Effector CD8-positive, alpha-beta T cell (primary cell): ENCODE measurements at places on chromosomes 5 and 9.

GRCh38 chr5:35263266-35263877 is 33.1 kb upstream of the PRLR start:
- no peak for DNase-seq

DNA sequence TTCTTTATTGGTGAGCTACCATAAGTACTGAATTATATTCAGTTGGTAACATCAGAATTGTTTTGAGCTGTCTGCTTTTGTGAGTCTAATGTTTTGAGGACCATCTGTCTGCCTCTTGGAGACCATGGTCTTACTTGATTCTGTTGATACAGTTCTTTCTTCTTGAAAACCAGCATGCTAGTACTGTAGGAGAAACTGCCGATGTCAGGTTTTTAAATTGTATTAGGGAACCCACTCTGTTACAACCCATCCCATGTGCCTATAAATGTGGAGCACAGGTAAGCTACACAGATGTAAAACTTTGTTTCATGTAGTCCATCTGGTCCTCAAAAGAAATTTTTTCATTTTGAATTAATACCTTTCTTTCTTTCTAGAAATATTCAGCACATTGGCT is 103.4 kb upstream of the DMRTA1 start:
- no peak for DNase-seq

GRCh38 chr9:16532681-16533450 is 337.6 kb downstream of the BNC2 start:
- no peak for DNase-seq

DNA sequence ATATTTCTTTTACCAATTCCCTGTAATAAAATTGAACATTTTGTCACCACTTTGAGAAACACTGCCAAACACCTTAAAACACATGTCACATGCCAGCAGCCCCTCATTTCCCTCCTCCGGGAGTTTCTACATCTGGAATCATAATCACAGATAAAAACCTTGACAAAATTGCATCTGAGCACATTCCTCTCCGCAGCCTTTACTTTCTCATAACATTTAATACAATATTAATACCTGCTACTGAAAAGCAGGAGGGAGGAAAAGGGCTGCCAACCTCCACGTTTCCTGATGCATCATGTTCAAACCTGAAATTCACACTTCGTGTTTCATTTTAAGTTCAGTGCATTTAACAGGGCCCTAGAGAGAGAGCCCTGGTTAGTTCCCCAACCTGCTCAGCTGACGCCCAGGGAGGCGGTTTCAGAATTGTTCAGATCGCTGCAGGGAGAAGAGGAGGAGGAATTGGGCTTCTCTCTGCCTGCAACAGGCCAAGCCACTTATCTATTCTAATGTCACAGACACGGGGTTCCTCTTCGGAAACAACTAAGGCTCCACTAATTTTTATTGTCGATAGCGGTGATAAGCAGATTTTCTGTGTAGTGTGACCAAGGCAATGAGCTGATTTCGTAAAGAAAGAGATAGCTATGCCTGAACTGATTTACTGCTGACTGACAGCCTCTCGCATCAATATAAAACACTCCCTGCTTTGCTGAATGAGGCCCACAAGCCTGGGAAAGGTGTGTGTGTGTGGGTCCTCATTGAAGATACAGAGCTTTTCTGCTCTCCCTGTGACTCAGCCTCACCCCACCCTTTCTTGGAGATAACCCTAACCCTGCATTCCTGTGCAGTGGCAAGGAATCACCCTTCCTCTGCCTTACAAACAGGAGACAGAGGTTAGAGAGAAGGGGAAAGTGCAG is 4.9 kb upstream of the LHX2 start:
- DNase-seq: no peak

DNA sequence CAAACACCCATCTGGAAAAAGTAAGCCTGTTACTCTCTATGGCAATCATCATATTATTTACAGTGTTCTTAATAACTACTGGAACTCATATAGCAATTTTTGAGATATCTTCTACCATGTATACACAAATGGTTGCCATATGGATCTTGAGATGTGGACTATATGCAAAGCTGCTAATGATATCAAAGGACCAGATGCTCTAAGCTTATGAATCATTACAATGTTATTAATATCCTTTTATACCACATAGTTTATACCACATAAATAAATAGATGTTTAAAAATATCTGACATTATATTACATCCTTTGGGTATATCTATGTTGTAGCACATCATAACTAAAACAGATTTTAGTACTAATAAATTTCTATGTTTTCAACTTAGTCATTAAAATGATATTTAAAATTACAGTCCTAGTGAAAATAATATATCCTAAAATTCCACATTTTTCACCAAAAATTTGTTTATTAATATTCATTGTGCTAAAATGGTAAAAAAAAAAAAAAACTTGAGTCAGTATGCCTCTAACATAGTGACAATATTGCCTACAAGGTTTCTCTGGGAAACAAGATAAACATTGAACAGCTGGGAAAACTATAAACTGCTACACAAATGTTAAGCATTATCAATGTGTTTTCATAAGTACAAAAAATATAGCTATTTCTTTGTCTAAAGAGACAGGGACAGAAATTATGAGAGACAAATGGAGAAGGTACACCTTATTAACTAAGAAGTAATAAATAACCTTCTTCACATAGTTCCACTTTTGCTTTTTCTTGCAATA is 85.5 kb downstream of the DTWD2 start:
- DNase-seq: no peak

DNA sequence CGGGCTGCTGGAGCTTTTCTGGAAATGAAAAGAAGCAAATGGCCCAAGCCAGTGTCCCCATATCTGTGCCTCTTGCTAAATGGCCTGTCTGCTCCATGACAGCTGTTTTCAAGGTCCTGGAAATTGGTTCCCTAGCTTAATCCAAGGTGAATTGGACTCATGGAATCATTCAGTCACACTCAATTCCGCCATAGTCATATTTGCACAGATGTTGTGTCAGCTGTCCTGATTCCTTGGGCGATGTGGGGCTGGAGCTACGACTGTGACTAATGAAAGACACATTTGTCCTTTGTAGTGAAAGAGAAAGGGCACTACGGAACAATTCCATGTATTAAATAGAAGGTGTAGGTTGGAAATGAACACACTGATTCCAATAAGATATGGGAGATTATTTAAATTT is 102.9 kb upstream of the MEGF10 start:
- DNase-seq: no peak

DNA sequence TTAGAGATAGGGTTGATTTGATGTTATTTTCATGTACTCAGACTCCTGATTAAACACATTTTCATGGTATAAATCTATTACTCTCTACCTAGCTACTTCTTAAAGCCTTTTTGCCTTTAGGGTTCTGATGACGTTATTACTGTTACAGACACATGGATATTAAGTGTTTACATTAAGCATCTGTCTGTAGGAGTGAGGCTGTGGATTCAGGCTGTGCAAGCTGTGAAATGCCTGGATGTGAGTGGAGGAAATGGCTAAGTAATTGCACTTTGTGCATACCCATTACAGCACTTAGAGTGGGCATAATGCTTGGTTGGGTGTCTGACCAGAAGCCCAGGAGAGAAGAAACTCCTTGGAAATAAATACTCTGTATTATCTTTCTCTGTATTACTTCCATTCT is 186.8 kb downstream of the SNX18 start:
- DNase-seq: no peak

DNA sequence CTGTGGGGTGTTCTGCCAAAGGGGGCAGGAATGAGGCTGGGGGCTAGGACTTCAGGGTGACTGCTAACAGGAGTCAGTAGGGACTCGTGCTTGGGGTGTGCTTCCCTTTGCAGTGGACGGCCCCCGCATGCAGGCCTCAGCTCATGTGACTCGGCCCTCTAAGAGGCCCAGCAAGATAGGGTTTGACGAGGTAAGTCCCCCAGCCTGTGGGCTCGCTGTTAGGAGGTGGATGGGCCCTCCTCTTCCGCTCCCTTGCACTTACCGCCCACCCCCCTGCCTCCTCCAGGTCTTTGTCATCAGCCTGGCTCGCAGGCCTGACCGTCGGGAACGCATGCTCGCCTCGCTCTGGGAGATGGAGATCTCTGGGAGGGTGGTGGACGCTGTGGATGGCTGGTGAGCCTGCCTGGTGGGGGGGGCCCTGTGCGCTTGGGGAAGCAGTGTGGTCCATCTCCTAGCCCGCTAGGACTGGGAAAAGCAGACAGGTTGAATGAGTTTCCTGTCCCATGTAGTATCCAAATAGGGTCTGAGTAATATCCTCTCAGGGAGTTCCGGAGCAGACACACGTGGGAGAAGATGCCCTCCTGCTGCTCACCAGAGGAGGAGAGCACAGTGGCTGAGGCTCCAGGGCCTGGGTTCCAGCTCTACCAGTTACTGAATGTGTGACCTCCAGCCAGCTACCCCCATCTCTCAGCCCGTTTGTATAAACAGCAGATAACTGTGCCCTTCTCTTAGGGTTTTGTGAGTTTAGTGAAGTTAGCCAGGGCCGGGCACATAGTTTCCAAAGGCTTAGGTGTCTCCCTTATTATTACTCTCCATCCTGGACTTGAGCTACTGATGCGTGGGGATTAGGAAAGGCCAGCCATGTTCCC is 8.2 kb downstream of the CERCAM start:
- no peak for DNase-seq

DNA sequence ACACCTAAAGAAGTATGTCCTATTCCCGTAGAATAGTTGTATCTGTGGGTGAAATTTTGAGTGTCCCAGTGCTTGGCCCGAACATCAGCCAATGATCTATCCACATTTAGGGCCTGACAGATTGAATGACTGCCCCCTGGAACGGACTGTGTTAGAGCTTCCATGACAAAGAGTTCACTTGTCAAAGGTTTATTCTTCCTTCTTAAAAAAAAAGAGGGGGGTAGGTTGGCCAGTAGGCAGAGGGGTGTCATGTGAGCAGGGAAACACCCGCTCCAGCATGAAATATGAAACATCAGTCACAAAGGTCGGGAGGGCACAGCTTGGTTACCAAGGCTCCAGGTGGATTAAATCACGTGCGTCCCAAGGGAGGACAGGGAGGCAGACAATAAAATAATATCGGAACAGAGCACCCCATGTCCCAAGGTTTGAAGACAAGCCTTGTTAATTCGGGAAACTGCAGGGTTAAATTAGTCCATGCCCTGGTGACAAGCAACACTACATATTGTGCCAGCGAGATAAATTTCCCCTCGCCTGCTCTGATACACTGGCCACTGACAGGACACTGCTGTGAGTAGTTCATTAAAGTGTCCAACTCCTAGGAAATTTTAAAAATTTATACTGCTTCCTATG is 401.2 kb downstream of the IRX1 start:
- no peak for DNase-seq
